ENCODE measurements at places on chromosomes 6 and 20. TPM values are rescaled to one million over a fixed set of nuclear protein-coding genes. Genes with fewer than 3 reads are reported as not detected.

CEP57L1 gene
- 28.1 TPM for total RNA-seq

C6orf58 gene
- total RNA-seq: not detected

GRCh38 chr20:63976980-63977738 lies 2.3 kb downstream of the SAMD10 start:
- no peak for DNase-seq

AIG1 gene
- 9.2 TPM for total RNA-seq

FKBP5 gene
- total RNA-seq: not detected

DNA sequence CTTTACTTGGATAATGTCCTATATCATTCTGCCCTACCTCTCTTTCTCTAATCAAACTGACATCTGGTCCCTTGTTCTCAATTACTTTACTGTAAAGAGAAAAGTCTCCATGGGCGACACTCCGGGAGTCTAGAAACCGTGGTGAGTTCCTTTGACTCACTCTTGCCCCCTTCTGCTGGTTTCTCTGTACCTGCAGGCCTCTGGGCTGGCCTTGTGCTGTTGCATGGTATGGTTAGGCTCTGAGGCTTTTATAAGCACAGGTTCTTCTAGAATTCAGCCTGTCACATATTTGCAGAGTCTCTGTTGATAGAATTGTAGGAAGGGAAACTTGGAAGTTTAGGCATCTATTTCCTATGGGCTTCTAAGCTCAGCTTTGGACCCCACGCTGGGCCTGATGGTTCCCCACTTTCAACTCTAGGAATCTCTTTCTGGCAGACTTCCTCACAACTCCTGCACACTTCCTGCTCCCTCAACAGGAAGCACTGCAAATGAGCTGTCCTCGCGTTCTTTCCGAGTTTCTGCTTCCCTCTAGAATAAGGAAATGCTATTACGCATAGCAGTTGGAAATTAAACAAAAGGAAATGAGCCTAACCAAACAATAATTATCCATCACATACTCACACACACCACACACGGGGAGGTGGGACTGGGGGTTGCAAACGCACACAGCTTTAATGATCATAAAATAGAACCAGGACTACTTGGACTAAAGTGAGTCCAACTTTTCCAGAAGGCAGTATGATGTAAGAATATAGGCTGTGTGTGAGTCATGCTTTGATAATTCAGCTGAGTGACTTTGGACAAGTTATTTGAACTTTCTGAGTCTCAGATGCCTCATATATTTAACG lies 683.3 kb downstream of the QKI start:
- DNase-seq: peak; percentile 38

- DNase-seq: peak; percentile 83
These were observed 489.8 kb upstream of the MANEA start for GRCh38 chr6:95087394-95088097.

DNA sequence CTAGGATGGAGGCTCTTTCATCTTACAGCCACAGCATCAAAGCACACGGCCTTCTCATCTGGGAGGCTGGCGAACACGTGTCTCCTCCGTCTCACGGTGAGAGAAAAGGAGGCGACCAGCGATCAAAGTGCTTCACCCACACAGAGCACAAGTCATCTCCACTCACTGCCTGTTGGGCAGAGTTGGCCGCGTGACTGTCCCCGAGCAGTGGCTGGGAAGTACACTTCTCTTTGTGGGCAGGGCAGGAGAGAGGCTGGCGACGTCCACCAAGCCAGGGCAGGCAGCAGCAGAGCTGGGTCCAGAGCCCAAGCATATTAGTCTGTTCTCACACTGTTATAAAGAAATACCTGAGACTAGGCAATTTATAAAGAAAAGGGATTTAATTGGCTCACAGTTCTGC lies 64.1 kb upstream of the FOXC1 start:
- no peak for DNase-seq

Measured in SJCRH30 (cell line).